SHP77 treated with DMSO at 0.1 percent for 48 hours (cell line): ENCODE measurements at places on chromosomes 2 and 18.
A peak's percentile ranks its signal among the peaks of the same experiment; 100 is the strongest.

DNA sequence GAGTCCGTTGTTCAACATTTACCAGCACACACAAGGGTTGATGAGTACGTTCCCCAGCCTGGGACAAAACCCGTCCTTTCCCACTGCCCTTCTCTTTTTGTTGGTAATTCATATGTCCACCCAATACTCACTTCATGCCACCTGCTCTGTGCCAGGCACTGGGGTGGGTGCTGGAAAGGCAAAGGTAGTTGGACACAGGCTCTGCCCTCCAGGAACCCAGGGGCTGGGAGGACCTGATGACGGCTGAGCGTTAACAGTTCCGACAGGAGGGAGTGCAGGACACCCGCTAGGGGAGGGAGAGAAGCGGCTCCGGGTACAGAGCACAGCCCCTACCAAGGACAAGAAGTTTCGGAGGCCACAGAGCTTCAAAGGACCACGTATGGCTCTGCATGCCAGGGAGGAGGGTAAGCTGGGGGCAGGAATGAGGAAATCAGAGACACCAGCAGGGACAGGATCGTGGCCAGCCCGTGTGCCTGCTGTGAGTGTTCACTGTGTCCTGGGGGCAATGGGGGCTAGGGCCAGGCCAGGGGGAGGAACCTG lies 134.1 kb upstream of the GPC1 start:
- no peak for DNase-seq

DNA sequence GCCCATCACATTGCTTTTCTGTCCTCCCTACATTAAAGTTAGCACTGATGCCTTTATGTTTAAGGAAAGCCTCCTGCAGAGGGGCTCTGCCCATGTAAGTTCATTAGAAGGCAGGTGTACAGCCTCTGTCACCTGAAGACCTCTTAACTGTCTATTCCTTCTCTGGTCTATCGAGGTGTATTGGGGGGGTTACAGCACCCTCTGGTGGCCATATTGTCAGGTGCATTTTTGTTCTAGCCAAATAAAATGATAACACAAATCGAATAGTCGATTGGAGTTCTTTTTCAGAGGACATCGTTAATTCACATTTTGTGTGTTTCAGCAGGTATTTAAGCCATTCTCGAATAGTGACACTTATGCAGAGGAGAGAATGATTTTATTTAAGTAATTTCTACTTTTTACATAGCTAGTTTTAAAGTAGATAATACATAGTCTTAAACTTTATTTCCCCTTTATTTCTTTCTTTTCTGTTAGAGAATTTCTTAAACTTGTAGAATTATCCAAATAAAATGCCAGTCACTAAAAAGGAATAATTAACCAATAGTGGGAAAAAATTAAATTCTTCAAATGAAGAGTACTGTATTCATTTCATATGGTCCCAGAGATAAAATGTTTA lies 136.8 kb downstream of the NEDD4L start:
- DNase-seq: peak; percentile 21

GRCh38 chr2:31088504-31089195 lies 49.6 kb downstream of the GALNT14 start:
- DNase-seq: no peak

- no peak for DNase-seq
Observed at GRCh38 chr2:70029814-70030409, 57.4 kb upstream of the PCBP1 start.

DNA sequence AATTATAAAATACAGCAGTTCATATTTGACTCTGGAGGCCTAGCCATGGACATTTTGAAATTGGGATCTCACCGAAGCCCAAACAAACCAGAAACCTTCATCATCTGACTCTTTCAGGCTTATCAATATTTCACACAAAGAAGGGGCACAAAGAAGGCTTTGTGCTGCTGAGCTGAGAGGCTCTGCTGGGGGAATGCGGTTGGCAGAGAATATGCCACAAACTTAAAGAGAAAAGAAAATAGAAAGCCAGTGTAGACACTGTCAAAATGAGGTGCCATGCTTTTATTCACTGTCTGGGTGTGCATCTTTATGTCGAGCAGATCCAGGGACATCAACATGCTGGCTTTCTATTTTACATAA lies 162.6 kb downstream of the QPCT start:
- DNase-seq: no peak

GRCh38 chr2:16246281-16246850 lies 306.0 kb downstream of the MYCN start:
- no peak for DNase-seq

- DNase-seq: no peak
Observed at GRCh38 chr2:73006969-73007710, 64.4 kb downstream of the SFXN5 start.

DNA sequence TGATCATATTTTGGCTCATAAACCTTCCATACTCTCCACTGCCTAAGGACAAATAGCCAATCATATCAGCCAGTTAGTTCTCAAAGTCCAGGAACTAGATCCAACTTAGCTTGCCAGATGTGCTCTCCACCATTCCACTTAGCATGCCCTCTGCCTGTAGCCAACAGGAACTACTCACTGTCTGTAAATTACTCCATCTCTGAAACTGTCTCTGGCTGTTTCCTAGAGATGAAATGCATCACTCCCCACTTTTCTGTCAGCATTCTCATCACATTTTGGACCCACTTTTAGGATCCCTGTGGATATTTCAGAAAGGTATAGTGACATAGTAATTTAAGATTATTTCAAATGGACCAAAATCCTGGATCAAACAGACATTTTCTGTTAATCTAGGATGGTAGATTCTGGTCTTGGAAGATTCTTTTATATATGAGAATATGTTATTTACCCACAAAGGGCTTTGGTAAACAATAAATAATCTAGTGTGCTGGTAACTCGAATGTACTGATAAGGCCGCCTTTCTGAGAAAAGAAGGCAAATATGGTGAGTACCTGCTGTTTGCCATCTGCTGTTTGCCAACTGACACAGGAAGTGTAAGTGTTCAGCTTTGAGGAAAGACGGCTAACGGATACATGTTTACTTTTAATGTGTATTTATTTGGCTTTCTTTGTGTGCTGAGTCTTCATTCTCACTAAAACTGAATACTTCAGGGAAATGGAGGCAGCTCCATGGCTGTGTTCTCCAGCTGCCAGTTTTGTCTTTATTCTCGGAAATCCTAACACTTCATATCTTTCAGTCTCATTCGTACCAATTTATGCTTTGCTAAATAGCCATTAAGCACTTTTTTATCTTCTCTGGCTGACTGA lies 79.5 kb downstream of the EVA1A start:
- peak; percentile 78 for DNase-seq
